Adipocyte (in vitro differentiated cells): ENCODE measurements at places on chromosomes 7 and 10.

GRCh38 chr10:102133373-102134195, 744 bp downstream of the PPRC1 start:
- peak; percentile 91 for DNase-seq

DNA sequence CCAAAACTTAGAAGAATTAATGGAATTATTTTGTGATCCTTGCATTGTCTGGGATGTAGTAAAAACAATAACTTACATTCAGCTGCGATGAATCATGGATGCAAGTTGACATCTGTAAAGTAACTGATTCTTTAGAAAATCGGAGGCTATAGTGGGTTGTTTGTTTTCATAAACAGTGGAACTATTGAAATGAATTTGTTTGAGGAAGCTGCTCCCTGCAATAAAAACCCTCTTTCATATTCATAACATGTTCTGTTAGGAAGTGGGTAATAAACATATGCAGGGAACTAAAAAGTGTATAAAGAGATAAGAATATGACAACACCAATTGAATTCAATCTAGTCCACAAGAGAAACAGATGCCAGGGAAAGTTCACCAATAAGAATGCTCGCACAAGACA, 53.6 kb downstream of the AGMO start:
- peak; percentile 66 for DNase-seq

DNA sequence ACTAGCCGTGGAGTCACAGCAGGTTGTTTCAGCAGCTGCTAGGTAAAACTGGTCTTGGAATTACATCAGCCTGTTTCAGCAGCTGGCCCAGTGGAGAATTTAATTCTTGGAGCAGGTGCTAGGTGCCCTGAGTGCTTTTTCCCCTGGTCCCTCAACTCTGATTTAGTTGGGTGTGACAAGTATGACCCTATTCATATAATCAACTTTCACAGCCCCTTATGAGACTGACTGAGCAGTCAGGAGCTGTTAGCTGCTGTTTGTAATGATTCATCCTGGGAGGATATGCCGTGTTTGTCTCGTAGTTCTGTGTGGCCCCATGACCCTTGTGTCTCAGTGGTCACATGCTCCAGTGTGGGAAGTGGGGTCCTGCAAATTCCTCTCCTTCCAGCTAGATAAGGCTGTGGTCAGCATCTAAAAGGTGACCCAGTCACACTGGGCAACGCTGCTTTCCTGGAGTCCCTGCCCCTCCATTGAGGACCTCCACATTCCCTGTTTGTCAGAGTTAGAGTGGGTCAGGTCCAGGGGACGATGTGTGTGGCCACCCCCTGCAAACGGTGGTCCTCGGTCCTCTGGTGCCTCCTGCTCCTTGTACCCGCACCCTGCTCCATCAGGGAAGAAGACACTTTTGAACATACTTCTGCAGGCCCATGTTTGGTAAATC, 28.3 kb downstream of the TBATA start:
- DNase-seq, result peak; percentile 17

- no peak for DNase-seq
Measured at GRCh38 chr7:22611758-22612079, 111.7 kb upstream of the STEAP1B start.

DNA sequence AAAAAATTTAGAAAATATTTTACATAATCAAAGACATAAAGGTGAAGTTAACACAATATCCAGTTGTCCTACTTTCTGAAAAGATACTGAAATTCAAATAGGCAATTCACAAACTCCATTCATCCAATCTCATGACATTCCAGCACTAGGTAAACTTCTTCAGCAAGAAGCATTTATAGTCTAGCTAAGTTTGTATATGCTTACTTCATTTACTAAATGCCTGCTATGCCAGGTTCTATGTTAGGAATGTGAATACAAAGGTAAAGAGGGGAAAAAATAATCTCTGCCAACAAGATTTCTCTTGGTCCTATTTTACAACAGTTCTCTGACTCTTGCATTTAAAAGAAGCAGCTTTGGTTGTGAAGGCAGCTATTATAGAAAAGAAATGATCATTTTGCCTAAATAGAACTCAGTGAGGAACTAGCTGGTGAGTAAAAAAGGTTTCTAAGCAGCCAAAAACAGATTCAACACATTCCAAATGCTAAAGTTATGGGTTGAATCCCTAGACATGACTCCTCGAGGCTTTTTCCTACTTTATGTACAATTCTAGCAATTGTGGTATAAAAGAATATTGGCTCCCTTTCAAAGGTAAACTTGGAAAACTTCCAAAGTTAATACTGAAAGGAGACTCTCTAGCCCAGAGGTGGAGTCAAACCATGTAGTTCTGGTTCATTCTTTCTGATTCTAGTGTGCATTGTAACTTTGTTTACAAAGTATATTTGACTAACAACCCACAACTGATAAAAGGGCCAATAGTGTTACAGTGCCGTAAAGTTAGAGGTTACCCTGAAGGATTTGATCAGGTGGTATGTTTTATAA, 30.9 kb upstream of the KLHL7 start:
- DNase-seq, result no peak

DNA sequence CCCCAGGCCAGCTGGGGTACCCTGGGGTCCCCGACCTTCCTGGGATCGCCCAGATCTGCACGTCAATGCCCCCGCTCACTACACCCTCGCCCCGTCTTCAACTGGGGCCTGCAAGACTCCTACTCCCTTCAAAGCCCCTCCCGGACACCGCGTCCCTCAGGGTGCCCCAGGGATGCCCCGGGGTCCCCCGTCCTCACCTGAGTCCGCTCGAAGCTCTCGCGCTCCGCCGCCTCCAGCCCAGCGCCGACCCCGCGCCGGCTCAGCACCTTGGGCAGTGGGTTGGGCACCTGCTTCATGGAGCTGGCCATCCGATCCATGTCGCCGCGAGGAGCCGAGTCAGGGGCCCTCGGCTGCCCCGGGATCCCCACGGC, at the start of gene HIP1:
TSS of gene HIP1 (minus strand) at position 338 of the 371 bp plus-strand sequence. CDS start at position 317, 21 bp downstream.
- no peak for DNase-seq
